ENCODE measurements at places on chromosomes 1 and 21.

- no peak for DNase-seq
These were observed 10.5 kb upstream of the RPTN start for GRCh38 chr1:152169366-152170025.

GRCh38 chr1:20074725-20075171 is 4.8 kb downstream of the PLA2G5 start:
- DNase-seq: no peak

DNA sequence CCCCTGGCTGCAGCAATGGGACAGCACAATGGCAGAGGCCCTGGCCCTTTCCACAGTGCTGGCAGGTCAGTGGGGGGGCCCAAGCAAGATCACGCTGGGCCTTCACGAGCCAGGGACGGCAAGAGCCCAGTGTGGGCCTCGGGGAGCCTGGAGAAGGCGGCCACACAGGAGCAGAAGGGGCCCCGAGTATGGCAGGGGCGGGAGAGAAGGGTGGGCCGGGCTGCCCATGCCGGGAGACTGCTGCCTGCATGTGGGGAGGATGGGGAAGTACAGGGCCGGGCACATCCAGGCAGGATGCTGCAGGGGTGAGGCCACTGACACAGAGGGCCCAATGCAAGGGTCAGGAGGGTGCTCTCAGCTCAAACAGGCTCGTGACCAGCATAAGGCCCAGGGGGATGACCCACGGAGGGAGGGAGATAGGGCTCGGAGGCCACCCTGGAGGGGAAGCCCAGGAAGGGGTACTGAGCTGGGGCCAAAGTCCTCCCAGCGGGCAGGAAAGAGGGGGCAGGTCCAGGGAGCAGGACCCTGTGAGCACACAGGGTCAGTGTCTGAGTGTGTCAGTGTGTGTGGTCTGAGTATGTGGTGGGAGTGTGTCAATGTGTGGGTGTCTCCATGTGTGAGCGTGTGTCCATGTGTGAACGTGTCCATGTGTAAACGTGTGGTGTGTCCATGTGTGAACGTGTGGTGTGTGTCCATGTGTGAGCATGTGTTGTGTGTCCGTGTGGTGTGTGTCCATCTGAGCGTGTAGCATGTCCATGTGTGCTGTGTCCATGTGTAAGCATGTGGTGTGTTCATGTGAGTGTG is 13.1 kb downstream of the SLC19A1 start:
- no peak for DNase-seq

GRCh38 chr1:11946647-11947046 is 12.1 kb downstream of the PLOD1 start:
- DNase-seq: no peak

DNA sequence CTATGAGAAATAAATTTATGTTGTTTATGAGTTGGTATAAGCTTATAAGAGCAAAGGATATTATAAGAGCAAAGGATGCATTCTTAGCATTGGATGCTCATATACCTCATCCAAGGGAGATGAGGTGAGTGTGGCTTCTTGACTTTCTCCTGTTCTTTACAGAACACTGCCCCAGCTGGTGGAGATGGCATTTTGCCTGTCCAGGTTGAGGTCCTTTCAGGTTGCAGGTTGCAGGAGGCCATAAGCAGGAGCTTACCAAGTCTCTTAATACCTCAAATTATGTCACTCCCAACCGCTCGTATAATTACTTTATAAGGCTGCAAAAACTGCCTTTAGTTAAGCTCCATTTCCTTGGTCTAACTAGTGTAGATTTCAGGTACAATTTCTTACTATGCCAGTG is 66.7 kb downstream of the RPE65 start:
- no peak for DNase-seq

DNA sequence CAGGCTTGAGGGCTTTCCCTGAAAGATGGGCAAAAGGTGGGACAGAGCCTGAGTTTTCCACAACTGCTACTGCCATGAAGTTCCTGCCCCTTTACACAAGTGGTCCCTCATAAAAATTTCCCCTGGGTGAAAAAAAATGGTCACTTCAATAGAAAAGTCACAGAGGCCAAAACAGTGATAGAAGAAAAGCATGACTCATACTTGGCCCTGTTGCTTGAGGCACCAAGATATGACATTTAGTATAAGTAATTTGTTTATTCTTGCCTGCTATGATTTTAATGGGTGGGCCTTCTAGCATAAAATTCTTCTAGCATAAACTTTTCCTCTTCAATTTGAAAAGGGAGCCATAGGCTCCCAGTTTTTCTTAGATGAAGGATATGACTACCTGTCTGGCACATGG is 280.2 kb downstream of the DPYD start:
- DNase-seq: no peak

- DNase-seq: no peak
These were observed 114.0 kb downstream of the USP25 start for GRCh38 chr21:15843766-15844165.

- DNase-seq: no peak
These were observed 25.5 kb upstream of the RBBP5 start for GRCh38 chr1:205147191-205147835.

Data from NCI-H446 treated with DMSO at 0.1 percent for 48 hours (cell line).